Chondrocyte (in vitro differentiated cells): ENCODE measurements at places on chromosomes 7 and 10. TPM values are rescaled to one million over a fixed set of nuclear protein-coding genes. Genes with fewer than 3 reads are reported as not detected.

DNA sequence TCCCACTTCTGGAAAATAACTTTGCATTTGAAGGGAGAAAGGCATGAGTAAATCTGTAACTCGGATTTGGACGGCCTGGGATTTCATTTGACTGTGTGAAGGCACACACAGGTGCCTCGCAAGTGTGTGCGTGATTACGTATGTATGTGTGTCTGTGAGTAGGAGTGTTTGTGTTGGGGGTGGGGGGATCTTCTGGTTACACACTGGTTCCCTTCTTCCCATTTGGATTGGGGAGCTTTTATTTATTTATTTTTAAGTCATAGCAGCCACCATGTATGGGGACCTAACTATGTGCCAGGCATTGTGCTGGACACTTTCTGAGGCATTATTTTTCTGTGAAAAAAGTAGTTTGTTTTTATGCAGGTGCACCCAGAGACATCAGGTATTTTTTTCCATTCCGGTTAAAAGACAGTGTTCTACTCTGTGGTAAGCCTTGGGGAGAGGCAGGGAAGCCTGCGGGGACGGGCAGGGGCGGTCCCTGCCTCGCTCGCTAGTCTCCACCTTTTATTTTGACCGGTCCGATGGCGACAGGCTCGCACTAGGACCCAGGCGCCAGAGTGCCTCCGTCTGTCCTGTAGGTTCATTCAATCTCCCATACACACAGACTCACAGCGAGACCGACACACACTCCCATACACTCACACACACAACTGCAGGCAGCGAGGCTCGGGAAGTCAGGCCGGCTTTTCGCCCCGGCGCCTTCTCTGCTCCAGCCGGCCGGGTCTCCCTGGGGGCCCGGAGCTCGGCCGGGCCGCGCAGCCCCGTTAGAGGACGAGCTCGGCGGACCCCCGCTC, at the start of gene MXI1:
Gene MXI1 (plus strand): TSS at position 595 of the 794 bp plus-strand sequence. CDS start 204 bp downstream, outside the sequence.
- DNase-seq, result no peak
- peak within 1 kb of the TSS; percentile 92 for H3K27ac ChIP-seq
- no peaks in the 10 kb centered on the region for H3K36me3 ChIP-seq
- H3K27me3 ChIP-seq, result no peaks in the 10 kb centered on the region
- H3K4me3 ChIP-seq, result peak within 1 kb of the TSS; percentile 94

DNA sequence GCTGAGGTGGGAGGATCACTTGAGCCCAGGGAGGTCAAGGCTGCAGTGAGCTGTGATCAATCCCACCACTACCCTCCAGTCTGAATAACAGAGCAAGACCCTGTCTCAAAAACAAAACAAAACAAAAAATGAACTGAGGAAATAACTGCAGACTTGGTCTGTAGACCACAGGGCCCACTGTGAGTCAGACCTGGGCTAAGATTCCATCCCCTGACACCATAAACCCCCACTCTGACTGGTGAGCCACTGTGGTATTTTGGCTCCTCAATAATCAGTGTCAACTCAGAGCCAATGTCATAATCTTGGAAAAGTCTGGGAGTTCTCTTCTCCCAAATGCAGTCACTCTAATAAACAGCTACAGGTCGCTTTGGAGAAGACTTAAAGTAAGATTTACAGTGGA, 24.0 kb upstream of the ERCC6 start:
- H3K27ac ChIP-seq, result peak overlapping the region; percentile 75
- peaks cover 58% of the 10 kb centered on the region for H3K4me1 ChIP-seq
- no peaks in the 10 kb centered on the region for H3K27me3 ChIP-seq

- H3K27ac ChIP-seq, result no peak overlapping the region
- no peak overlapping the region for H3K4me3 ChIP-seq
- H3K4me1 ChIP-seq, result no peaks in the 10 kb centered on the region
- no peak for DNase-seq
- H3K36me3 ChIP-seq, result peaks cover 4% of the 10 kb centered on the region
- H3K27me3 ChIP-seq, result no peaks in the 10 kb centered on the region
Observed at GRCh38 chr10:93701866-93702209, 554 bp downstream of the FRA10AC1 start.

- no peak for DNase-seq
- H3K27ac ChIP-seq, result no peak overlapping the region
- H3K36me3 ChIP-seq, result no peaks in the 10 kb centered on the region
- peaks cover 43% of the 10 kb centered on the region for H3K4me1 ChIP-seq
- H3K4me3 ChIP-seq, result no peak overlapping the region
- H3K27me3 ChIP-seq, result peaks cover 3% of the 10 kb centered on the region
Observed at GRCh38 chr7:22572937-22573336, 72.9 kb upstream of the STEAP1B start.

- no peaks in the 10 kb centered on the region for H3K36me3 ChIP-seq
- no peaks in the 10 kb centered on the region for H3K4me1 ChIP-seq
- no peak overlapping the region for H3K4me3 ChIP-seq
- no peak for DNase-seq
- no peak overlapping the region for H3K27ac ChIP-seq
Observed at GRCh38 chr10:25707572-25707971, 226.5 kb upstream of the MYO3A start.

- H3K27ac ChIP-seq, result no peak overlapping the region
- H3K4me3 ChIP-seq, result no peak overlapping the region
- H3K4me1 ChIP-seq, result no peaks in the 10 kb centered on the region
- peaks cover 33% of the 10 kb centered on the region for H3K27me3 ChIP-seq
- DNase-seq, result no peak
- H3K36me3 ChIP-seq, result no peaks in the 10 kb centered on the region
Observed at GRCh38 chr7:142615508-142615907, 133.8 kb upstream of the PRSS1 start.

DNA sequence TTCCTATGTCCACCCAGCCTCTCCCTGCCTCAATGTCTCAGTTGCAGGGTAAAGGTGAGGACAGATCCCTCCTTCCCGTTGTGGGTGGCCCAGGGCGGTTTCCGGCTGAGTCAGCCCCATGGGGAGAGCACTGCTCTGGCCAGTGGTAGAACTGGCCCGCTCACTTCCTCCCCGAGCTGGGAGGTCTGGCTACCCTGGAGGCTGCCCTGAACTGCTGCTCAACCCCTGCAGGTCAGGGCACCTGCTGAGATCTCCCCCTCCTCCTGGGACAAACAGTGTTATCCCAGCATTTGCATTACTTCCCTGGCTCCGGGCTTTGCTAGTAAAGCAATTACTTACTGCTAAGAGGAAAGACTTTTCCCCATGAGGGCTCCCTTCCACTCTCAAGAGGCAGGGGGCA, 21.4 kb upstream of the IMPDH1 start:
- H3K36me3 ChIP-seq, result no peaks in the 10 kb centered on the region
- no peak for DNase-seq
- H3K4me1 ChIP-seq, result peaks cover 5% of the 10 kb centered on the region
- peaks cover 6% of the 10 kb centered on the region for H3K27me3 ChIP-seq
- H3K27ac ChIP-seq, result no peak overlapping the region

- peaks cover 10% of the 10 kb centered on the region for H3K4me1 ChIP-seq
- DNase-seq, result peak; percentile 78
- no peaks in the 10 kb centered on the region for H3K36me3 ChIP-seq
- no peak overlapping the region for H3K4me3 ChIP-seq
- H3K27ac ChIP-seq, result no peak overlapping the region
Observed at GRCh38 chr7:155799514-155799913, 12.7 kb downstream of the SHH start.

- H3K27me3 ChIP-seq, result peaks cover 4% of the 10 kb centered on the region
- no peaks in the 10 kb centered on the region for H3K36me3 ChIP-seq
- peaks cover 8% of the 10 kb centered on the region for H3K4me1 ChIP-seq
- H3K27ac ChIP-seq, result no peak overlapping the region
Observed at GRCh38 chr7:132771301-132771730, 195.0 kb upstream of the PLXNA4 start.

DNA sequence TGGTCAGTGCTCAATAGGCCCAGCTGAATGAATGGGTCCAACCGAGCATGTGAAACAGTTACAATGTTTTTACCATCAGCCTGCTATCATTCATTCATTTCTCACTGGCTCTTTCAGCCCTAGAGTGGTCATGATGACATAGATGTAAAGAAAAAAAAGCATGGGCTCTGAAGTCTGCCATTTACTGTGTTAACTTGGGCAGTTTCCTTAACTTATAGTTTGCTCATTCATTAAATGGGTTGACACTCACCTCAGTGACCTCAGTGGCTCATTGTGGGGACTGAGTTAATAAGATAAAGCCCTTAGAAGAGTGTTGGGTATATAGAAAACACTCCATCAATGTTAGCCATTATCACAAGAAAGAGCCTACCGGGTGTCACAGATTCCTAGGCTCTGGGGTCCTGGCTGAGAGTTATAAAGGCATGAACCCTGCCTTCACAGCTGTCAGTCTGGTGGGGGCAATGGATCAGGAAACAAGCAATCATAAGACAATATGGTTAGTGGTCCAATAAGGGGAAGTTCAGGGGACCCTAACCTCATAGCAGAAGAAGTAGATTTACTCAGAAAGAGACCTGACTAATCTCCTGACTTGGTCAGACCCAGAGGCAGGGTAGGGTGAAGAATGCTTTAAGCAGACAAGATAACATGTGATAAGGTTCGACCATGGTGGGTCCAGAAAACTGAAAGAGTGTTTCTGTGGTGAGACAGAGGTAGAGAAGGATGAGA, 29.7 kb upstream of the GPAM start:
- H3K36me3 ChIP-seq, result no peaks in the 10 kb centered on the region
- no peak overlapping the region for H3K27ac ChIP-seq
- H3K4me1 ChIP-seq, result peaks cover 10% of the 10 kb centered on the region
- no peak for DNase-seq

DNA sequence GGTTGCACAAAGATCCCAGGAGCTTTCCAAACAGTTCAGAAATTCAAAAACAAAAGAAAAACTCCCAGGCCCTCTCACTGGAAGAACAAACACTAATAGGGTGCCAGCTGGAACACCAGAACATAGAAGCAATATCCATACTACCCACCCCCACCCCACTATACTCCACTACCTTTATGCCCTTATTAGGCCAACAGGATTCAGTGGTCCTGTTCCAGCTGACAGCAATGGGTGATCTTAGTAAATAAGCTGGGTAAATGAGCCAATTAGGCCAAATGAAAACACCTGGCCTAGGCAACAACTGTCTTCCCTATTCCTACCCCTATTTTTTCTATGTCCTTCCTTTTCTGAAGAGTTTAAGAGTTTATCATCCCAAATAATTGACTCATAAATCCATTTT, 11.7 kb downstream of the NOC3L start:
- no peak overlapping the region for H3K27ac ChIP-seq
- no peak overlapping the region for H3K4me3 ChIP-seq
- H3K4me1 ChIP-seq, result peaks cover 6% of the 10 kb centered on the region
- H3K27me3 ChIP-seq, result no peaks in the 10 kb centered on the region
- peaks cover 19% of the 10 kb centered on the region for H3K36me3 ChIP-seq
- DNase-seq, result no peak

DNA sequence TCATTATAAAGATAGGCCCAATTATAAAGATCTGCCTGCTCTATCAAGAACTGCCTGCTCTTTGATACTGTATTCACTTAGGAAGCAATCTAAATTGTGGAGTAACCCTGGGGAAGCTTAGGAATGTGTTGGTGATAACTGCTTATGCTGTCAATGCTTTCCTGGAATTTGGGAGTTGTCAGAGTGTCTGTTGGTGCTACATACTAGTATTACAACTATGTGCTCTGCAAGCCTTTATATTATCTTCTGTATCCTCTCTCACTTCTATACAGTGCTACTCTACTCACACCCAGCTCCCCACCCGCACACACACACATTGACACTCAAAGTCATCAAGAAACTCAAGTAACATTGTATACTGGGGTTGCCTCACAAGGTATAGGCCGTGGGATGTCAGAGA, 6.1 kb downstream of the ZNF277 start:
- H3K27ac ChIP-seq, result peak overlapping the region; percentile 1
- no peaks in the 10 kb centered on the region for H3K27me3 ChIP-seq
- peaks cover 37% of the 10 kb centered on the region for H3K4me1 ChIP-seq
- H3K4me3 ChIP-seq, result no peak overlapping the region
- DNase-seq, result no peak
- no peaks in the 10 kb centered on the region for H3K36me3 ChIP-seq

DNA sequence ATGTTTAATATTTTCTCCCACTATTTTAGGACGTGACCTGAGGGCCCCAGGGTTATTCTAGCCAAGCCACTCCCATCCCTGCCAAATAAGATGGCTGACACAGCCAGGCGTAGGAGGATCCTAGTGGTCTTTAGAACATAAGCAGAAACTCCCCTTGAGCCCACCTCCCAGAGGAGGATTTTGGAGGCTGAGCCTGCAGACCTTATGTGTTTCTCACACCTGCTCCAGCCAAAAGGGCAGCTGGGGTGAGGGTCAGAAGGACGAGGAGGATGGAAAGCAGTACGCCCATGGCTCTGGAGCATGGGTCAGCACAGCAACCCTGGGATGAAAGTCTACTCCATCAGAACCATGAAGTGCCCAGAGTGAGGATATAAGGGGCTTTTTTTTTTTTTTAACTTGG, 39.9 kb downstream of the PDLIM1 start:
- peaks cover 43% of the 10 kb centered on the region for H3K4me1 ChIP-seq
- peaks cover 16% of the 10 kb centered on the region for H3K36me3 ChIP-seq
- H3K4me3 ChIP-seq, result no peak overlapping the region
- no peak for DNase-seq
- H3K27ac ChIP-seq, result no peak overlapping the region

DNA sequence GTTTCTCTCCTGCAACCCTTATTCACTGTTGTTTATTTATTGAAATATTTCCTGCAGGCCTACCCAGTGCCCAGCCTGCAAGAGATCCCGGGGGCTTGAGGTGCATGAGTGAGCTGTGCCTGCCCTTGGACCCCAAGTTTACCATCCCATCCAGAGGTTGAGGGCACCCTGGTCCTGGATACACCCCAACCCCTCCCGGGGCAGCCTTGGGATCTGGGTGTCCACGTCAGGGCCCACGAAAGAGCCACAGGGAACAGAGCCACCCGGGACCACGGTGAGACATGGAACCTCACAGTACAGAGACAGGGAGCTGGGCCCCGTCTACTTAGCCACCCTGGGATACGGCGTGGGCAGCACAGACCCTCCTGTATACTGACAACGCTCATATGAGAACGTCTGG, 28.8 kb upstream of the PDGFA start:
- H3K27ac ChIP-seq, result no peak overlapping the region
- no peaks in the 10 kb centered on the region for H3K27me3 ChIP-seq
- H3K4me1 ChIP-seq, result peaks cover 7% of the 10 kb centered on the region
- no peak overlapping the region for H3K4me3 ChIP-seq
- no peaks in the 10 kb centered on the region for H3K36me3 ChIP-seq

- DNase-seq, result no peak
- H3K27me3 ChIP-seq, result no peaks in the 10 kb centered on the region
- no peaks in the 10 kb centered on the region for H3K36me3 ChIP-seq
- H3K27ac ChIP-seq, result no peak overlapping the region
Observed at GRCh38 chr7:140920745-140921144, 4.0 kb downstream of the BRAF start.

GRCh38 chr10:33291053-33291592, 43.3 kb downstream of the NRP1 start:
- H3K4me3 ChIP-seq, result peak overlapping the region; percentile 17
- peak overlapping the region; percentile 91 for H3K27ac ChIP-seq
- DNase-seq, result no peak
- no peaks in the 10 kb centered on the region for H3K27me3 ChIP-seq

CXCL12 gene
- 22.7 to 69.4 TPM (median 65.5 TPM) in 3 replicates for total RNA-seq

CALML3 gene
- total RNA-seq, result not detected in 3 replicates

CFTR gene
- total RNA-seq, result not detected in 3 replicates

AQP1 gene
- total RNA-seq, result 3.9 to 18.6 TPM (median 18.0 TPM) in 3 replicates

OR2A5 gene
- not detected in 3 replicates for total RNA-seq

CYP3A4 gene
- not detected in 3 replicates for total RNA-seq

EVX1 gene
- total RNA-seq, result not detected in 3 replicates

MKX gene
- total RNA-seq, result 19.2 to 28.8 TPM (median 22.1 TPM) in 3 replicates
